SK-MEL-5 (cell line): ENCODE measurements at places on chromosomes 1 and 21.

DNA sequence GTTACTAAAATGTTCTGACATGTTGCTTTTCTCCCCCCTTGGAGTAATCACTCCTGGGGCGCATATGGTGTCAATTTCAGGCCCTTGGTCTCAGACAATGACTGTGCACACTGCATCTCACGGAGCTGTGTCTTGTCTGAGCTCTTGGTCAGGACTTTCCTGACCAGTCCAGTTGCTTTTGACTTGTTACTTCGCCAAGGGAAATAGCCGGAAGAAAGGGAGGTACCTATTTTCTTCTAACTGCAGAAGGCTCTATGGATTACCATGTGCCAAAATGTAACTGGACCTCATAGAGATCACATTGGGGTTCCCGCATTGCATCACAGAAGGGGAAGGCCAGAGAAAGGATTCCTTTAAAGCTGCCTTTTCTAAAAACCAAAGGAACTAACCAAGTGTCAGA is 68.6 kb downstream of the SPAG17 start:
- DNase-seq, result no peak

DNA sequence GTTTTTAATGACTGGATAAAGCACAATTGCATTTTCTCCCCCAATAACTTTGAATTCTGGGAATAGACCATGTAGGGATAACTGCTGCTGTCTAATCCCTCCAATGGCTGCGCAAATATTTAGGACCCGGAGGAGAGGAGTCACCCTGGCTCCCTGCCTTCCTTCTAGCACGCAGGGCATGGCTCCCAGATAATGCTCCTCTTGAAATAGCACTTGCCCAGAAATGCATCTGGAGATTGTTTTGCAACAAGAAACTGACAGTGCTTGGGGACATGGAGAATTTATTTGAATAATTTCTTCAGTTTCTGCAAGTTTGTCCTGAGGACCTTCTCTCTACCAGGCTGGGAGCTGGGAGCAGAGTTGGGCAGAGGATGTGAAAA is 83.5 kb downstream of the MAN1C1 start:
- no peak for DNase-seq

DNA sequence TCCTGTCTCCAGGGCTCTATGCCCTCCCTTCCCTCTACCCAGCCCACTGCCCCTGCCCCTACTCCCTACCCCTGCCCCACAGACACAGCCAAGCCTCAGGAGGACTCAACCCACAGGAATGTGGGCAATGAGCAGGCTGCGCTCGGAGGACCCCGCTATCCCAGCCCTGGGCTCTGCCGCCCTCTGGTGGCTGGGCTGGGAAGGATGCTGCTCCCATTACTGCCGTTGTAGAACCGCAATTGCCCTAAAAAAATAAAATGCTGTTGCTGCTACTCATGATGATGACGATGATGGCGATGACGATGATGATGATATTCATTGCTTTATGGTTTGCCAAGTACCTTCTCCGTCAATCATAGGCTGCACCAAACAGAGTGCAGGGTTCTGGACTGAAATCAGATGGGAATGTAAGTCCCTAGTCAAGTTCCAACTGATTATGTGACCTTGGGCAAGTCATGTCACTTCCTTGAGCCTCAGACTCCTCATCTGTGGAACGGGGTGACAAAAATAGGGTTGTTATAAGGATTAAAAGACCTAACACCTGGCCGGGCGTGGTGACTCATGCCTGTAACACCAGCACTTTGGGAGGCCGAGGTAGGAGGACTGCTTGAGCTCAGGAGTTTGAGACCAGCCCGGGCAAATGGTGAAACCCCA is 24.6 kb downstream of the ARHGEF19 start:
- peak; percentile 67 for DNase-seq

DNA sequence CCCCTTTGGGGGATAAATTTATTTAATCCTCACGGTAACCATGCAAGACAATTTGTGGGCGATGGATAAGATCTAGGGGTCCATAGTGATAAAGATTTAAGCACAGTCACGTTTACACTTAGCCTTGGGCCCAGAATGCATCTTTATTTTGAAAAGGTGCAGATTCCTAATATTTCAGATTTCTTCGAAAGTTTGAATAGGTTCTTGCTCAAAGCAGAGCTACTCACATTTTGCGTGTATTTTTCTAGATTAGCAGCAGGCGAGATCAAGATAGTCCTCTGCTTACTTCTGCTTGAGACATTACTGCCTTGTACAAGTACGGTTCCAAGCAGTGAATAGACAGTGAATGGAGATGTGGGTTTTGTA is 647 bp downstream of the TSEN15 start:
- DNase-seq, result no peak

- no peak for DNase-seq
These were observed 115.1 kb downstream of the KCTD3 start for GRCh38 chr1:215682232-215682631.

DNA sequence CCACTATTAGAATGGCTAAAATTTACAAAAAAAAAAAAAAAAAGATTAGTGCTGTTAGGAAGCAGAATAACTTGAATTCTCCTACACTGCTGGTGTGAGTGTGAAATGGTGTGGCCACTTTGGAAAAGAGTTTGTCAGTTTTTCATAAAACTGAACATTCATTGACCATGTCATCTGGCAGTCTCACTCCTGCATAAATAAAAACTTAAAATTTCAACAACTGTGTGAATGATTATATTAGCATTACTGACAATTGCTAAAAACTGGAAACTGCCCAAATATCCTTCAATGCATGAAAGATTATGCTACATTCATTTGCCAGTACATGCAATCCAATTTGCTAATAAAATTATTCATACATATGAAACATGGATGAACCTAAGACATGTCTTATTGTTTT is 570.9 kb downstream of the NEGR1 start:
- no peak for DNase-seq

GRCh38 chr1:154344977-154345837 is 19.9 kb downstream of the ATP8B2 start:
- DNase-seq, result peak; percentile 87
